Midbrain (tissue), 1 donor: ENCODE measurements at places on chromosomes 4 and X.

- no peak for DNase-seq
These were observed 1.5 kb downstream of the N4BP2 start for GRCh38 chr4:40058121-40058520.

- DNase-seq, result no peak
These were observed 80.1 kb upstream of the MAML3 start for GRCh38 chr4:140233791-140234696.

- DNase-seq, result peak; percentile 87
These were observed 103.6 kb downstream of the UCHL1 start for GRCh38 chr4:41360214-41360920.

- no peak for DNase-seq
These were observed 158.5 kb downstream of the DHRSX start for GRCh38 chrX:2342281-2342688.

- DNase-seq, result no peak
These were observed 15.6 kb upstream of the SULT1E1 start for GRCh38 chr4:69875576-69875975.

- DNase-seq, result no peak
These were observed 40.8 kb downstream of the RTL9 start for GRCh38 chrX:110399497-110399896.

DNA sequence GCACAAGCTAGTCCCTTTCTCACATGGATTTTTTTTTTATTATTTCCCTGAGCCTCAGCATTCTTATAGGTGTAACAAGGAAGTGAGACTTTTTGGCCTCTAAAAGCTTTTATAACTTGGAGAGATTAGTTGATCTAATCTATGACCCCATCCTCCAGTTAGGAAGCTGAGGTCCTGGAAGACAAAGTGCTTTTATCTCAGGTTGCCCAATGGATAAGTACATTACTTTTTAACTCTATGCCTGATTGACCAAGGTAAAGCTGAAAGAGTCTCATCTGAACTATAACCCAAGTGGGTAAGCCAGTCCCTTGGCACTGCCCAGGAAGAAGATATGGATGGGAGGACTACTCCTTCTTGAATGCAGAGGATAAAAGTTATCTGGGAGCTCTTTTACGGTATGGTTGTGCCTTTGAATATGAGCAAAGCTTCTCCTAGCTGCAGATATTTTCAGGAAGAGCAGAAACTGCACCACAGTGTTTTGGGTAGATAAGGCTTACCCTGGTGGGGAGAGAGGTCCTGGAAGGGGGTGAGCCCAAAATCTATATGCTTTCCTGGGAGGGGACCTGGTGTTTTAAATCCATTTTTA is 40.2 kb downstream of the VSIG4 start:
- DNase-seq, result no peak

- DNase-seq, result no peak
These were observed 86.7 kb upstream of the PDHA1 start for GRCh38 chrX:19256986-19257385.

GRCh38 chrX:70444326-70444945 is at the start of gene DLG3:
Gene DLG3 (plus strand): TSS chrX:70444835. CDS start chrX:70445202, 367 bp downstream.
- peak; percentile 71 for DNase-seq

GRCh38 chrX:30812326-30812725 is 76.7 kb downstream of the TAB3 start:
- no peak for DNase-seq

GRCh38 chr4:37452952-37453280 is 208.4 kb downstream of the NWD2 start:
- DNase-seq, result peak; percentile 80

GRCh38 chrX:67723580-67724351 is 179.9 kb downstream of the AR start:
- no peak for DNase-seq

DNA sequence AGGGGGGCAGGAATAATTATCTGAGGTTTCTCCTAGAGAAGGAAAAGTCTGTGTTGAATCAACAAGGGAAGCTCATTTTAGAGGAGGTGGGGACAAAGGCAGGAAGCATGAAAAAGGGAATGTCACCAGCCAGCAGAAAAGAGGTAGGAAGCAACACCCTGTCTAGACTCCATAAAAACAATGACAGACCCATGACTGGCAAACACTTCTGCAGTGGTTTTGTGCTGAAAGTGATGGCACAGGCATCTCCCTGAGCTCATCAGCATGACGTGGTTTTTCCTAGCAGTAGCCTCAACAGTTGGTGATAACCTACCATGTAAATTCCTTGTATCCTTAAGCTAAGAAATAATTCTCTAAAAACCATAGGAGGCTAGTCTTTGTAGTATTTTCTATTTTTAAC is 110.7 kb upstream of the GALNT7 start:
- DNase-seq, result no peak

GRCh38 chr4:105807496-105807895 is 87.8 kb upstream of the NPNT start:
- no peak for DNase-seq

DNA sequence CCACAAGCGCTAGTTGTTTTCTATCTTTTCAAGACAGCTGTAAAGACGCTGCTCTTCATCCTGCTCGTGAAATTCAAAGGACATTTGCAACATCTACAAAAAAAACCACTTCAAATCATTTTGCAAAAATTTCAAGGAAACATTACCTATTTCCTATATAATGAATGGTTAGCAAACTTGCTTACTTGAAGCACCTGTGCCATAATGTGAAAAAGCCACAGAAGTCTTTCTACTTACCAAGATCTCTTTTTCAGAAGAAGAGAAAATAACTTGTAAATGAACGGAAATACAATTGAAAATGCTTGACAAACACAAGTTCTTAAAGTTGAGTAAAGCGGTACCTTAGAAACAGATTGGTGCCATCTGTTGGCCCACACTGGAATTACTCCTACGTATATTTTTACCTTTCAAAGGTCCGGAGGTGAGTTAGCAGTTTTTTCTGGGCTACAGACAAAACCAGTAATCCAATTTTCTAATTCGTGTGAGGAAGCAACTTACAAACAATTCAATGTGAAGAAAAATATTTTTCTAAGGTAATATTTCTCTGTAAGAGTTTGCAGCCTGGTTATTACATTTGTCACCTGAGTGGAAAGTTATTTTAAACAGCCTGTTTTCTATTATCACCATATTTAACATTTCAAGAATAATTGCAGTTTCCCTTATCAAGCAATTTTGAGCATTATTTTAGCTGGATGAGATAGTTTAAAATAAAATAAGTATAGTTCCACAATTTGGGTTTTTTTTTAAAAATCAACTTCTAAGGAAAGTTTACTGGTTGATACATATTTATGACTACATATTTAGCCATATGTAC is at the start of gene TLR6:
TSS of gene TLR6 (minus strand) at position 294 of the 814 bp plus-strand sequence. CDS start 27,344 bp downstream, outside the sequence.
- peak; percentile 39 for DNase-seq

GRCh38 chr4:97367878-97368277 is 775.4 kb downstream of the STPG2 start:
- no peak for DNase-seq

DNA sequence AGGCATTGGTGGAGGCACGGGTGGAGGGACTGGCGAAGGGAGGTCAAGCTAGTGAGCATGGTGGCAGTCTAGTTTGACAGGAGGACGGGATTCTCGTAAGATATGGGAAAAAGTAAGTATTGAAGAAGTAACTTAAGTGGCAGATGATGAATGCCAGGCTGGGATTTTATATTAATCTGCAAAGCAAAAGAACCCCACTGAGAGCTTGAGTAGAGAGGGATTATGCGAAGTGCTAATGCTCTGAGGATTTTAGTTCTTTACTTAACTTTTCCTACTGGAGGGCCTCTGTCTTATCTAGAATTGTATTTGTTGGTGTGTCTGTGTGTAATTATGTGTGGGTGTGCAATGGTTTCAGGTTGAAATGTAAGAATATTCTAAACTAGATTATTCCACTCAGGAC is 327.9 kb downstream of the FAT4 start:
- no peak for DNase-seq

GRCh38 chr4:34309383-34309906 is 1934.9 kb downstream of the ARAP2 start:
- DNase-seq, result no peak

DNA sequence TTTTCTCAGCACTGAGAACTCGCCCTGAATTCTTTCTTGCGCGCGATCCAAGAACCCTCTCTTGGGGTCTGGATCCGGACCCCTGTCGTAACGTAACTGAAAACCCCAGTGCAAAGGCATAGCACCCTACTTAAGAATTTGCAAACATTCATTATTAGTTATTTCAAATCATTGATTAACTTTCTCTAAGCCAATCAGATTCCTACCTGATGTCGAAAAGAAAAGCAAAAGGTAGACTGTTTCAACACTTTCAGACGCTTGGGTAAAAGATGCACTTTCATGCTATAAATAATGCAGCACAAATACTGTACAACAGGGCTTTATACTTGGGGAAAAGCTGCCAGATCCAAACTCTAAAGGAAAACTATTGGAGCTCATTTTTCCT is 817 bp upstream of the WDR19 start:
- DNase-seq, result no peak

DNA sequence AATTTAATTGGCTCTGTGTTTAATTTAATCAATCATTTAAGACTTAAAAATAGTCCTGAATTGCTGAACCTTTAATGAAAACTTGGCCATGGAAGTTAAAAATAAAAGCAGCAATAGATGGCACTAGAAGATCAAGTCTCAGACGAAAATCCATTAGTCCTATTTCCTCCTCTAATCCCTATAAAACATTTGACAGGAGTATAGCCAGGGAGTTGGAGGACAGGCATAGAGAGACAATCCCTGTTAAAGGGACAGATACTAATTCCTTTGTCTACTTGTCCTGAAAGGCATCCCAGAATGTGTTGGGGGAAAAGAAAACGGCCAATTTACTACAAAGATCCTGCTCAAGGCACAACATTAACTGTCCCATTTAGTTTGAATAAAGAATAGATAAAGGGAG is 276.3 kb upstream of the TACR3 start:
- peak; percentile 67 for DNase-seq

GRCh38 chr4:100889401-100889800 is 371.6 kb upstream of the EMCN start:
- DNase-seq, result no peak

- DNase-seq, result no peak
These were observed 58.1 kb upstream of the HOPX start for GRCh38 chr4:56739066-56739777.

GRCh38 chr4:7462509-7462971 is 27.8 kb upstream of the PSAPL1 start:
- DNase-seq, result peak; percentile 78

- no peak for DNase-seq
These were observed 40.5 kb downstream of the AGA start for GRCh38 chr4:177401658-177402273.

GRCh38 chrX:5644776-5645175 is 583.9 kb downstream of the NLGN4X start:
- DNase-seq, result no peak

- no peak for DNase-seq
These were observed 174.6 kb downstream of the SOWAHB start for GRCh38 chr4:76723373-76723772.

GRCh38 chr4:36638273-36638811 is 356.9 kb downstream of the DTHD1 start:
- DNase-seq, result no peak

DNA sequence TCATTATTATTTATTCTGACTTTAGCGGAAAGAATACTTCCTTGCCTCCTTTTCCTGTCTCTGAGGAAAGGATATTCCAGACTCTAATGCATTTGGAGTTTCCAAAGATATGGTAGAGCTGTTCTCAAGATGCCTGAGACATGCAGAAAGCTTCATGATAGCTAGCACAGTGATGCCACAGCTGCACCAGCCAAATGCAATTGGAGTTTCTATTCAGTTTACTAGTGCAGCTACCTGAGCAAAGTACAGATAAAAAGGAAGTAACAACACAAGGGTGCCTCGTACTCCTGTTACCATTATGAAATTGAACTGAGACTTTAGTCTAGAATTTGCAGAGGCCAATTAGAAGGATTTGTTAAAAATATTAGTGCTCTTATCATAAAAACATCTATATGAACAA is 57.5 kb upstream of the PARM1 start:
- no peak for DNase-seq

DNA sequence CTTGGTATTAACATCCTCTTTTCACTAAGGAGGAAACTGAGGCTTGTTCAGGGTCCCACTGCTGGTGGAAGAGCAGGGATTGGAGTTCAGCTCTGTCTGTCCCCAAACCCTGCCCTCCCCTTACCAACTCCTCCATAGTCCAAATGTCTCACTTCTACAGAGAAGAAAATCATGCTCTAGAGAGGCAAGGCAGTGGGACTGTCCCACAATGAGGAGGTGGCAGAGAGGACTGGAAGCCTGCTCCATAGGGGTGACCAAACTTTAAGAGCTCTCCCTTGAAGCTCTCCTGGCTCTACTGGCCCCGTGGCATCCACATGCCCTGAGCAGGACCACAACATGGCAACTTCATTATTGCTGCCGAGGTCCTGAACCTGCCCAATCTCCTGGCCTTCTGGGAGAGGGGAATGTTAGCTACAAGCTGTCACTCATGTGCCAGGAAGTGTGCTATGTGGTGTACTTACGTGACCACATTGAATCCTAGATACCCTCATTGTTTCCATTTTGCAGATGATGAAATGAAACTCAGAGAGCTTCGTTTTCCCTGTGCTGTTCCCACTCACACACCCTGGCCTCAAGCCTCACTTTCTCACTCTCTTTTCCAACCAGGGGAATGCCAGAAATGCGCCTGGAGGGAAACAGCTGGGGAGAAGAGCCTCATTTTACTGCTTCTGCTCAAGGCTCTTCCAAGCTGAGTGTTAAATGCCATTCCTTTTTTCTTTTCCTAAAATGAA is 71.5 kb downstream of the ANAPC4 start:
- DNase-seq, result no peak

GRCh38 chr4:98967786-98968329 is 27.7 kb upstream of the METAP1 start:
- no peak for DNase-seq

GRCh38 chr4:149173241-149174013 is 642.2 kb downstream of the IQCM start:
- DNase-seq, result no peak

DNA sequence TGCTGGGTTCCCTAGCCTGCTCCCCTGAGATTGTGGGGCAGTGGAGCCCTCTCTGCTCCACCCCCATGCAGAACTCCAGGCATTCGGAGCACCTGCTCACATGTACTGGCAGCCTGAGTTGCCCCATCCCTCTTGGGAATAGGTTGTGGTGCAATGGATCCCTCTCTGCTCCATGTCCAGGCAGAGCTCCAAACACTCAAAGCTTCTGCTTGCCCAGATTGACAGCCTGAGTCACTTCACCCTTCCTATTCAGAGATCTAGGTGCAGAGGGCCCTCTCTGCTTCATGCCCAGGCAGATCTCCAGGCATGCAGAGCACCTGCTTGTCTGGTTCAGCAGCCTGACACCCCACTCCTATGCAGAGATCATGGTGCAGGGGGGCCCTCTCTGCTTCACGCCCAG is 18.6 kb upstream of the TEX13B start:
- no peak for DNase-seq

GRCh38 chrX:135629342-135629741 is 84.1 kb upstream of the CT45A1 start:
- DNase-seq, result no peak

- no peak for DNase-seq
These were observed 345.1 kb downstream of the ARHGAP10 start for GRCh38 chr4:148076964-148077363.

GRCh38 chrX:131977619-131978018 is 45.5 kb upstream of the STK26 start:
- DNase-seq, result no peak

- no peak for DNase-seq
These were observed 4.2 kb upstream of the MSANTD1 start for GRCh38 chr4:3244747-3245146.

GRCh38 chr4:125244848-125245450 is 69.8 kb upstream of the FAT4 start:
- DNase-seq, result peak; percentile 34

GRCh38 chr4:78989697-78990270 is 50.5 kb upstream of the PAQR3 start:
- no peak for DNase-seq
